ENCODE measurements at places on chromosomes 3 and 15. TPM values are rescaled to one million over a fixed set of nuclear protein-coding genes. Genes with fewer than 3 reads are reported as not detected.
A peak's percentile ranks its signal among the peaks of the same experiment; 100 is the strongest.

DNA sequence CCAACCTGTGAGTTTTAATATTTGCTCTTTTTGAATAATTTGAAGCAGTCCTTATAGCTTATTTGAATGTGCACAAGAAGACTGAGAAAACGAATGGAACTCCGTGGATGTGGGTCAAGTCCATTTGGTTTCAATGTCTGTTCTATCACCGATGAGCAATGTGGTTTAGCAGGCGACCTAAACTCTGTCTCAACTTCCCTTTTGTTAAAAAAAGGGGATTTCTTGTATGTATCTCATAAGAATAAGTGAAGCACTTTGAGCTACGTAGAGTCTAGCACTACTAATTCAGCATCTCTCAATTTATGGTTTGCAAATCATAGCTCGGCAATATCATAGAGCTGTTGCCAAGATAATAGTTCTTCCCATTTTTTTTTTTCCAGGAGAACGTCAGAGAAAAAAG lies 4.6 kb upstream of the SKIL start:
- no peak for DNase-seq

DNA sequence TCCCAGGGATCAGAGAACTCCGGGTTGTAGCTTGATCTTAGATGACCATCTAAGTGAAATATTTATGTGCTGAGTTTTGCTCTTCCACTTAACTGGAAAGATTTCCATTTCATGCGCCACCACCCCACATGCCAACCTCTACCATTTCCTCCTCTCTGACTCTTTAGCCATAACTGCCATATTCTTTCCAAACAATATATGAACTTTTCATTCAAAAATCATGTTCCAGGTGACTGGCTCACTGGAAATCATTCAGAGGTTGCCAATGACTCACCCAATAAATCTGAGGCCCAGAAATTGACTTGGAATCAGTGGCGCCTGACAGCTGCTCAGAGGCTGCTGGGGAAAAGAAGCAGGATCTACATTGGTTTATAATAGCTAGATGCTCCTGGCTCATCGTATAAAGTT lies 31.6 kb upstream of the FAM174B start:
- DNase-seq, result no peak

DNA sequence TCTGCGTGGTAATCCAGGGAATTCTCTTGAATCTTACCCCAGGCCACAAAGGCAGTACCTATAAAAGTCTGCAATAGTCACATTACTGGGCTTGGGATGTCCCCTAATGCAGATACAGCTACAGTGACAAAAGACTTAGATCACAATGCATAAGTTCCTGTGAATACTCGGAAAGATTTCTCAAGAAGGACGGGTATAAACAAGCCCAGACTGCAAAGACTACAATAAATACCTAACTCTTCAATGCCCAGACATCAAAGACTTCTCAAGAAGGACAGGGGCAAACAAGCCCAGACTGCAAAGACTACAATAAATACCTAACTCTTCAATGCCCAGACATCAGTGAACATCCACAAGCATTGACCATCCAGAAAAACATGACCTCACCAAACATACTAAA lies 50.9 kb downstream of the NUDT16 start:
- no peak for DNase-seq

ACTC1 gene
- 11,631 TPM for total RNA-seq

GRCh38 chr3:31789429-31789828 lies 191.6 kb downstream of the OSBPL10 start:
- no peak for DNase-seq

SLC28A1 gene
- 0.83 TPM for total RNA-seq

GRCh38 chr15:78830514-78831228 lies 19.4 kb upstream of the ADAMTS7 start:
- no peak for DNase-seq

GRCh38 chr3:123337948-123338619 lies 110.8 kb downstream of the ADCY5 start:
- peak; percentile 66 for DNase-seq

- peak; percentile 71 for DNase-seq
These were observed 8.1 kb downstream of the CAV3 start for GRCh38 chr3:8741581-8742261.

SEMA3G gene
- 15.3 TPM for total RNA-seq

DNA sequence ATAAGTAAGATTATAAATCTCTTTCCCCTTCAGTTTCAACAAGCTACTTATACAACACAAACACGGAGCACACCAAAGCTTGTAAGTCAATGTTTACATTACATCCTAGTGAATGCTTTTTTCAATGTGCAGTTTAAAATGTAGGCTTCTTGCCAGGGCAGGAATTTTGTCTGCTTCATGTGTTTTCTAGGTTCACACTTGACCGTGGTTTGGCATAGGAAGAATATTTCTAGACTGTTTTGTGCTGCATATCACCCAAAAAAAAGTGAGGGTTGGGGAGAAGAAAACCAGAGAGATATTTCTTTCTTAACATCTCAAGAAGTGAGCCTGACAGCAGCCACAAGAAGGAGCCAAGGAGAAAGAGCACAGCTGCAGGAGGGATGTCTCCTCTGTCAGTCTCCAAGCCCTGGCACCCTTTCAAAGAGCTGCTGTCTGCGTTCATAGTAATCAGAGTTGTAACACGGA lies 255.8 kb downstream of the MEIS2 start:
- DNase-seq, result no peak

DNA sequence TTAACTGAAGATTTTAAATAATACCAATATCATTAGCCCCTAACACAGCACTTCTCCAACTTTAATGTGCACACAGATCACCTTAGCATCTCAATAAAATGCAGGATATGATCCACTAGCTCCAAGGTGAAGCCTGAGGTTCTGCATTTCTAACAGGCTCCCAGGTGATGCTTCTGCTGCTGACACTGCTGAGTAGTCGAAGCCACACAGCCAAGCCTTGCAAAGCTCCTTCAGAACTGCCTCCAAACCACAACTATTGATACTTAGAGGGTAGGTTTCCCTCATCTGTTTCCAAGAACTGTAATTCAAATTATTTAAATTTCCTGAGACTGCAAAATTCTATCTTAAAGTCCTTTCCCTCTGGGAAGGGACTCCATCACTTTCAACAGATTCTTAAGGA lies 3.9 kb downstream of the RIOX2 start:
- DNase-seq, result no peak

MAPKAPK3 gene
- total RNA-seq, result 266 TPM

DNA sequence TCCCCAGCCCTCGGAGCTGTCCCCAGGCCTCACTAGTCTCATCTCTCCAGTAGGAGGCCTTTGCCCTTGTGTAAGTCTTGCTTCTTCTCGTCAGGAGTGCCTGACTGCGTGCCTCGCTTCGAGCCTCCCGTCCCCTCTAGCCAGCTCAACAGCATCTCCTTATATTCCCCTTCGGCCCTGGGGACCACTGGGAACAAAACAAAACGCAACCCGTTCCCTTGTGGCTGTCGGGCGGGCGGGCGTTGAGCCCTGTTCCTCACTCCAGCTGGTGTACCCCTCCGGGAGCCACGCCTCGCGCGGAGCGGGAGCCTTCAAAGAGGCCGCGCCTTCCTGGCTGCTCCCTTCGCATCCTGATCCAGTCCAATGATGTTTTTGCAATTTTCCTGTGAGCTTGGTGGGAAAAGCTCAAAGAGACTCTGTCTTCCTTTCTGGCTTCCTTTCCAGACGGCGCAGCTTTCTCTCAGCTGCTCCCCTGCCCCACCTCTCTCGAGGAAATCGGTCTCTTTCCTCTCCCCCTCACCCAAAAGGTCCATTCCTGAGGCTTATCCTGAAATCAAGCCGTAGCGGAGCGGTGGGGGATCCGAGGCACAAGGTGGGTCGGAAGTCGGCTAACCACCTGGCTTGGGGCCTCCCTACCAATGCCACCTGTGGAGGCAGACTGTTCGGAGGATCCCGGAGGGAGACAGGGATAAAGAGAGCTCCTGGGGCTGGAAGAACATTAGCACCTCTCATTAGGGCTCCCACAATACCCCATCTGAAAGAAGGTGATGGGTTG lies 33.4 kb upstream of the SRP14 start:
- peak; percentile 56 for DNase-seq

ANKUB1 gene
- not detected for total RNA-seq

SLC7A14 gene
- not detected for total RNA-seq

- no peak for DNase-seq
These were observed 4.1 kb upstream of the UTS2B start for GRCh38 chr3:191334346-191334893.

- no peak for DNase-seq
These were observed 50.8 kb upstream of the SLC6A6 start for GRCh38 chr3:14351617-14352001.

DNA sequence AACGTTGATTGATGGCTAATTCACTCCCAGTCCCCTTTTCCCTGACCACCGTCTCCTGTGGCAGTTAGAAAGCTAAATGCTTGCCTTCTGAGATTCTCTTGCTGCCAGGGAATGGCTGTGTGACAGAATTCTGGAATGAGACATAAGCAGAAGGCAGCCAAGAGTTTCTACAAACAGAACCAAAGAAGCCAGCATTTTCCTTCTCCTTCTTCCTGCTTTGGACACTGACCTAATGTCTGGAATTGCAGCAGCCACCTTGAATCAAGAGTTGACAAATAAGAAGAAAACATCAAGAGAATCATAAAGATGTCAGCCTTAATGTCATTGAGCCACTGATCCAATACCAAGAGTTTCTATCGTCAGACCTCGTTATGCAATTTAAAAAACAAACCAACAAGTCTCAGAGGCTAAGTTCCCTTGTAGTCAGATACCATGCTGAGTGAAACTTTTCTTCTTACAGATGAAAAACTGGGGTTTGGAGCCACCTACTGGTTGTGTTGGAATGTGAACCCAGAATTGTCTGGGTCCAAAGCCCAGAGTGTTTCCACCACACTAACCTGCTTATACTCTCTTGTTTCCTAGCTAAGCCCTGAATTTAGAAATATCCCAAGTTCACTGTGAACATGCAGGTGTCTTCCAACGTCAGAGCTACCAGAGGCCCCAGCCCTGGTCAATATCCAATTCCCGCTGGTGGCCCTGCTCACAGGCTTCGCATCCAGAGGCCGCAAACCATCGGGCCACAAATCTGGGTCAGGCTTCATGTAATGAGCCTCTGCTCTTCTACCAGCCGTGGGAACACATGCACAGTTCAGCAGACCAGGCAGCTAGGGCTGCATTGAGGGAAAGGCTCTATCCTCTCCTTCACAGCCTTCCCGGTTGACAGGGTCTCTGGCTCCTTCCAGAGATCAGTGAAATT lies 42.5 kb downstream of the MCF2L2 start:
- DNase-seq, result no peak

GRCh38 chr3:186564586-186564985 lies 2.6 kb downstream of the TBCCD1 start:
- DNase-seq, result no peak

ZNF620 gene
- 1.5 TPM for total RNA-seq

GRCh38 chr15:91627473-91628278 lies 225.8 kb upstream of the SLCO3A1 start:
- DNase-seq, result no peak

- DNase-seq, result no peak
These were observed 46.1 kb downstream of the PIK3R4 start for GRCh38 chr3:130700541-130700940.

TGFBR2 gene
- total RNA-seq, result 66.7 TPM

SLC51A gene
- total RNA-seq, result 0.51 TPM

GRCh38 chr15:29089731-29090616 lies 179.6 kb downstream of the NSMCE3 start:
- DNase-seq, result peak; percentile 68

RARB gene
- total RNA-seq, result 20.3 TPM
